ENCODE measurements at places on chromosomes 7 and 10. TPM values are rescaled to one million over a fixed set of nuclear protein-coding genes. Genes with fewer than 3 reads are reported as not detected.

SMO gene
- 1.9 TPM for total RNA-seq

GRID1 gene
- not detected for total RNA-seq

VSTM4 gene
- not detected for total RNA-seq

SFRP5 gene
- total RNA-seq = not detected

DNA sequence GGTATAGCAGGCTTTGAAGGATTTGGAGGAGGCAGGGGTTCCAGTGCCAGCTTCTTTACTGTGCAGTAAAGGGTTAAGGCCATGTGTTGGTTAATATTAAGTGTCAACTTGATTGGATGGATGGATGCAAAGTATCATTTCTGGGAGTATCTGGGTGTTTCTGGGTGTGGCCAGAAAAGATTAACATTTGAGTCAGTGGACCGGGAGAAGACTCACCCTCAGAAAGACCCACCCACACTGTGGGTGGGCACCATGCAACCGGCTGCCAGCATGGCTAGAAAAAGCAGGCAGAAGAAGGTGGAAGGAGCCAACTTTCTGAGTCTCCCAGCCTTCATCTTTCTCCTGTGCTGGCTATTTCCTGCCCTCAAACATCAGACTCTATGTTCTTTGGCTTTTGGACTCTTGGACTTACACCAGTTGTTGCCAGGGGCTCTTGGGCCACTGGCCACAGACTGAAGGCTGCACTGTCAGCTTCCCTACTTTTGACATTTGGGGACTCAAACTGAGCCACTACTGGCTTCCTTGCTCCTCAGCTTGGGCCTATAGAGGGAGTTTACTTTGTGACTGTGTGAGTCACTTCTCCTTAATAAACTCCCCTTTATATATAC is 6.8 kb upstream of the TRUB1 start:
- DNase-seq = no peak
- H3K36me3 ChIP-seq = no peaks in the 10 kb centered on the region
- H3K27ac ChIP-seq = no peak overlapping the region

DNA sequence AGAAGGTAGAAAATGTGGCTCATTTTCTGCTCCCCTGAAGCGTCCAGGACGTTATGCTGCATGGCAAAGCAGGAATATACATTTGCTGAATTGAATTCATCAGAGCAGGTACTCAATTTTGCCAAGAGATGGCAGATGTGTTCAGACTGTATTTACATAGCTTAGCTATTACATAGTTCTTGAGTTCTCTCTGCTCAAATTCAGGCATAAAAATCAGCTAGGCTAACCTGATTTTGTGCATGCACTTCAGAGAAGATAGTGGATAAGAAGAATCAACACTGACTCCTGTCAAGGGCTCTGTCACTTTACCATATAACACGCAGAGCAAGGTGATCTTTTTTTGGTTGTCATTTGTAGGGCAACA is 209.2 kb upstream of the FAM3C start:
- H3K4me3 ChIP-seq = no peak overlapping the region
- H3K27ac ChIP-seq = no peak overlapping the region
- no peaks in the 10 kb centered on the region for H3K4me1 ChIP-seq
- H3K27me3 ChIP-seq = no peaks in the 10 kb centered on the region

GRCh38 chr10:14553448-14553847 is 221.2 kb downstream of the FAM107B start:
- H3K4me1 ChIP-seq = peaks cover 59% of the 10 kb centered on the region
- H3K4me3 ChIP-seq = no peak overlapping the region

- no peaks in the 10 kb centered on the region for H3K4me1 ChIP-seq
- no peak overlapping the region for H3K4me3 ChIP-seq
- no peak for DNase-seq
- H3K27ac ChIP-seq = no peak overlapping the region
- no peaks in the 10 kb centered on the region for H3K27me3 ChIP-seq
Measured at GRCh38 chr10:51532044-51532443, 167.4 kb downstream of the CSTF2T start.

DNA sequence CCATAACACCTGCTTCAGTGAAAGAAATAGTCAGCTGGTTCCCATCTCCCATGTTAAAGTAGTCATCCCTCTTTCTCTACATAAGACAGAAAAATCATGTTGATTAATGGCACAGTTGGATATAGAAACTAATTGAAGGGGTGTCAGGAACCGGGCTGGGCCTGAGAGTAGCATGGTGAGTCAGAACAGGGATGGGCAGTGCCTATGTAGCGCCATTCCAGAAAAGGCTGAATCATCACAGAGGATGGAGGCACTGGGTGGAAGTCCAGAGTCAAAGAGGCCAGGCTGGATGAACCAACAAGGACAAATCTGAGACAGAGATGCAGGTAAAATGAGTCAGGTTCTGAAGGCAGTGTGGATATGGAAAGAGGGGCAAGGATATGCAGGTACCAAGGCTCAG is 201.2 kb downstream of the LHFPL3 start:
- H3K4me3 ChIP-seq = no peak overlapping the region
- H3K36me3 ChIP-seq = no peaks in the 10 kb centered on the region
- no peaks in the 10 kb centered on the region for H3K4me1 ChIP-seq
- H3K27me3 ChIP-seq = no peaks in the 10 kb centered on the region
- DNase-seq = no peak

DNA sequence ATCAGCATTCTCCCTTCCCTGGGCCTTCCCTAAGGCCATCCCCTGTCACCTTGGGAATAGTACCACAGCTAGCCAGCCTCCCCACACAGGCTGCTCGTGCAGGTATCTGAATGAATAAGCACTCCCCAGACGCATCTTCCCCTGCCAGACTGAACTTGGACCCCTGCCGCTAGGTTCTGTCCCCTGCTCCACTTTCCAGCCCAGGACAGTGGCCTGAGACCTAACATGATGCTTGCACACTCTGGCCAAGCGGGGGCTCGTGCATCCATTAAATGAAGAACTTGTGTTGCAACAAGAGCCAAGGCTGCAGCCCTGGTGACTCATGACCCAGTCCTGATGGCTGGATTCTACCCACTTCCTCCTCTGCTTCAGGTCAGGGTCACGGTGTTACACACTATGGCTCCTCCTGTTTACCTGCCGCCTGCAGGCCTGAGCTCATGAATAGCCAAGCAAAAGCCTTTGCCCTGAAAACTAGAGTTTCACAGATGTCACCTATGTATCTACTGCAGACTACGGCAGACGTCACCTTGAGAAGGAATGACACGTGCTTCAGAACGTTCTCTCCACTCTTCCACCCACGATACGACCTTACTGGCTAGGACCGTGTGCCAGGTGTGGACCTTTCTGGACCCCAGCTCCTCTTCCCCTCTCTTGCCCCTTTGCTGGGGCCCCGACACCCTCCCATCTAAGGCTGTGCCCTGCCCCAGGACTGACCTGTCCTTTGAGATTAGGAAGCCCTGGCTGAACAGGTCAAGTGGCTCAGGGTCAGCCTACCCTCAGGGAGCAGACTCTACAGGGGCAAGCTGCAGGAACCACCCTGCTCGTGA is 6.5 kb downstream of the ASB13 start:
- H3K4me3 ChIP-seq = 0 out of 2 replicates have a peak overlapping the region, but pooled peaks have one; percentile 15
- H3K4me1 ChIP-seq = peaks cover 25% of the 10 kb centered on the region
- H3K27ac ChIP-seq = peak overlapping the region; percentile 80
- DNase-seq = peak; percentile 89
- H3K36me3 ChIP-seq = no peaks in the 10 kb centered on the region

- H3K4me1 ChIP-seq = peaks cover 15% of the 10 kb centered on the region
- no peak overlapping the region for H3K27ac ChIP-seq
- H3K36me3 ChIP-seq = no peaks in the 10 kb centered on the region
- no peak overlapping the region for H3K4me3 ChIP-seq
Measured at GRCh38 chr7:46239846-46240245, 318.8 kb upstream of the IGFBP3 start.

DNA sequence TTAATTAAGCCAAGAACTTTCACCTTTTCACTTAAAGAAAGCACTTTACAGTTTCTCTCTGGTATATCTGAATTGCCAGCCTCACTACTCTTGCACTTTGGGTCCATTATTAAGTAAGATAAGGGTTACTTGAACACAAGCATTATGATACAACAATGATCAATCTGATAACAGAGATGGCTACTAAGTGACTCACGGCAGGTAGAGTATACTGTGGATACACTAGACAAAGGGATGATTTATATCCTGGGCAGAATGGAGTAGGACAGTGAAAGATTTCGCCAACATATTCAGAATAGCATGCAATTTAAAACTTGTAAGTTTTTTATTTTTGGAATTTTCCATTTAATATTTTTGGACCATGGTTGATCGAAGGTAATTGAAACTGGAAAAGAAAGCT is 34.3 kb upstream of the ITGB8 start:
- H3K4me1 ChIP-seq = peaks cover 15% of the 10 kb centered on the region
- peak overlapping the region; percentile 26 for H3K27ac ChIP-seq
- 0 out of 2 replicates have a peak, but pooled peaks cover 6% of the 10 kb centered on the region for H3K36me3 ChIP-seq

DNA sequence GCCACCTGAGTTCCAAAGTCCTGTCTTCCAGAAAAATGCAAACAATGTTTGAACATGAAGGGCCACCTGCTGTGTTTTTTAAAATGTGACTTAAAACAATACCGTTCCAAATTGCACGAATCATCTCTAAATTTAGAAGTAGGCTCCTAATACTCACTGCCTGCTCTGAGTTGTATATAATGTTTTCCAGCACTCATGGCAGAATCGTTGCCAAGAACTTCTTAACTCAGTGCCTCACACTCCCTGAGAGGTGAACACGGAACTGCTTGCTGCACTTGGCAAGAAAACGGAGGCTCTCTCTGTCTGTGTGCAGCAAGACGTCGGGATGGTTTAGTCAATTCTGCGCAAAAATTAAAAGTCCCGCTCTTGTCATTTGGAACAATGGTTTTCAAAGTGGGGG is 757.3 kb upstream of the AUTS2 start:
- no peak overlapping the region for H3K27ac ChIP-seq
- no peak for DNase-seq
- H3K36me3 ChIP-seq = no peaks in the 10 kb centered on the region

- H3K27me3 ChIP-seq = no peaks in the 10 kb centered on the region
- H3K27ac ChIP-seq = no peak overlapping the region
- H3K36me3 ChIP-seq = no peaks in the 10 kb centered on the region
- DNase-seq = no peak
- no peaks in the 10 kb centered on the region for H3K4me1 ChIP-seq
Measured at GRCh38 chr7:20539201-20539600, 76.3 kb upstream of the ABCB5 start.

DNA sequence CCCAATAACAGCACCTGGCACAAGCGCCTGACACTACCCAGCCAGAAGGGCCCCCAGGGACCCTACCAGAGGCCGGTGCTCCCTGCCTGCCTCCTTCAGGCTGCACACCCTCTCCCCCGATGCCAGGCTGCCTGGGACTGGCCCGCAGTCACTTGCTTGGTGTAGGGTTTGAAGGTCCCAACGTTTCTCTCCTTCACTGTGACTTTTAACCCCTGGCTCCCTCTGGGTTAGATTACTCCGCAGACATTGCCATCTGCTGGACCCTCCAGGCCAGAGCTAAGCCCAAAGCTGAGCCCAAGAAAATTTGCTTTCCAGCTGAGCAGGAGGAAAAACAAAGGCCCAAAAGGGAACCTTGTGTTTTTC is 6.9 kb downstream of the CDHR1 start:
- no peaks in the 10 kb centered on the region for H3K4me1 ChIP-seq
- H3K27ac ChIP-seq = no peak overlapping the region
- H3K27me3 ChIP-seq = peaks cover 99% of the 10 kb centered on the region
- H3K4me3 ChIP-seq = no peak overlapping the region
- H3K36me3 ChIP-seq = no peaks in the 10 kb centered on the region
- DNase-seq = no peak

- H3K36me3 ChIP-seq = no peaks in the 10 kb centered on the region
- no peak overlapping the region for H3K4me3 ChIP-seq
- H3K27me3 ChIP-seq = no peaks in the 10 kb centered on the region
- no peak overlapping the region for H3K27ac ChIP-seq
- DNase-seq = no peak
- H3K4me1 ChIP-seq = peaks cover 10% of the 10 kb centered on the region
Measured at GRCh38 chr10:84353052-84353803, 24.8 kb downstream of the CCSER2 start.

- H3K4me1 ChIP-seq = peaks cover 17% of the 10 kb centered on the region
- H3K27ac ChIP-seq = peak overlapping the region; percentile 97
- no peak overlapping the region for H3K4me3 ChIP-seq
- peak; percentile 57 for DNase-seq
- H3K27me3 ChIP-seq = no peaks in the 10 kb centered on the region
- H3K36me3 ChIP-seq = no peaks in the 10 kb centered on the region
Measured at GRCh38 chr7:2873146-2873545, 29.0 kb upstream of the GNA12 start.

DNA sequence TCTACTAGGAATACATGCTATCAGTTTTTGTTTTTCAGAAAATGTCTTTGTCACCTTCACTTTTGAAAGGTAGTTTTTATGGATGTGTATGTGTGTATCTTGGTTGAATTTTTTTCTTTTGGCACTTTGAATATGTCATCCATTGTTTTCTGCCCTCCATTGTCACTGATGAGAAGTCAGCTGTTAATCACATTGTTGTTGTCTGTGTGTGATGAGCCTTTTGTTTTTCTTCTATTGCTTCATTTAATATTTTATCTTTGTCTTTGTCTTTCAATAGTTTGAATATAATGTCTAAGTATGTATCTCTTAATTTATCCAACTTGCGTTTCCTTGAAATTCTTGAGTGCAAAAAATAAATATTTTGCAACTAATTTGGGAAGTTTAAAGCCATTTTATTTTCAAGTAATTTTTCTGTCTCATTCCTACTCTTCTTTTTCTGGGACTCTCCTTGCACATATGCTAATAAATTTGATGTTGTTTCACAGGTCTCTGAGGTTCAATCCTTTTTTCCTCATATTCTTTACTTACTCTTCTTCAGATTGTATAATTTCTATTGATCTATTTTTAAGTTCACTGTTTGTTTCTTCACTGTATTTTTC is 546.9 kb upstream of the GHITM start:
- no peaks in the 10 kb centered on the region for H3K36me3 ChIP-seq
- DNase-seq = no peak
- no peak overlapping the region for H3K4me3 ChIP-seq
- H3K27me3 ChIP-seq = no peaks in the 10 kb centered on the region
- H3K4me1 ChIP-seq = no peaks in the 10 kb centered on the region

DNA sequence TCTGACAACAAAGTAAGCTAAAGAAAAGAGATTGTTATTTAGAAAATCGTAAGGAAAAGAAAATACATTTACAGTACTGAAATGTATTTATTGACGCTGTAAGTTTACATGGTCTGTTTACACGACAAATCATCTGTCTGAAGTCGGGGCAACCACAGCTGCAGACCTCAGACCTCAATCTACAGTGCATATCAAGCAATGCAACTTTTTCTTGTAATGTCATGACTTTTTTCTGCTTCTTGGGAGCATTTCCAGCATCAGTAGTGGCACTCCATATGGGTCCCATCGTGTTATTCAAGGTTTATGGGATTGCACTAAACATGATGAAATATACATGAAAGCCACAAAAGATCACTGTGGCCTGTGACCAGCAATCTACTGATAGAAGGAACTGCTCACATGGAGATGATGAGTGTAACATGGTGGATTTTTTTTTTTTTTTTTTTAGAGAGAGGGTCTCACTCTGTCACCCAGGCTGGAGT is 77.1 kb downstream of the MTPN start:
- H3K4me3 ChIP-seq = no peak overlapping the region
- H3K4me1 ChIP-seq = no peaks in the 10 kb centered on the region
- H3K27me3 ChIP-seq = no peaks in the 10 kb centered on the region
- no peak overlapping the region for H3K27ac ChIP-seq
- DNase-seq = no peak
